SK-N-SH (cell line): ENCODE measurements at places on chromosomes 13 and 19. TPM values are rescaled to one million over a fixed set of nuclear protein-coding genes. Genes with fewer than 3 reads are reported as not detected.

Gene IL12RB1
- 0.02 TPM in 1 of 2 replicates, not detected in the other for polyA plus RNA-seq

Gene PPM1N
- 10.3 and 10.9 TPM in 2 replicates for polyA plus RNA-seq

Gene KCNN1
- 2.7 and 3.6 TPM in 2 replicates for polyA plus RNA-seq

Gene CEACAM3
- polyA plus RNA-seq: not detected in 2 replicates

Gene RPL36
- 871 and 1,383 TPM in 2 replicates for polyA plus RNA-seq

Gene USPL1
- polyA plus RNA-seq: 6.4 and 9.2 TPM in 2 replicates

Gene TMPRSS9
- not detected in 2 replicates for polyA plus RNA-seq

Gene LILRA1
- not detected in 2 replicates for polyA plus RNA-seq

Gene THSD8
- polyA plus RNA-seq: not detected in 2 replicates

Gene SHISA2
- polyA plus RNA-seq: not detected in 2 replicates

Gene APOC4
- not detected in 2 replicates for polyA plus RNA-seq

- DNase-seq: no peak
Observed at GRCh38 chr13:91238036-91238435, 109.5 kb upstream of the MIR17HG start.

GRCh38 chr19:44557933-44558332 lies 28.5 kb upstream of the CEACAM20 start:
- DNase-seq: no peak

- DNase-seq: peak; percentile 83
Observed at GRCh38 chr19:33388725-33389420, 15.4 kb downstream of the CEBPG start.

GRCh38 chr13:35594096-35594495 lies 117.6 kb upstream of the MAB21L1 start:
- no peak for DNase-seq

DNA sequence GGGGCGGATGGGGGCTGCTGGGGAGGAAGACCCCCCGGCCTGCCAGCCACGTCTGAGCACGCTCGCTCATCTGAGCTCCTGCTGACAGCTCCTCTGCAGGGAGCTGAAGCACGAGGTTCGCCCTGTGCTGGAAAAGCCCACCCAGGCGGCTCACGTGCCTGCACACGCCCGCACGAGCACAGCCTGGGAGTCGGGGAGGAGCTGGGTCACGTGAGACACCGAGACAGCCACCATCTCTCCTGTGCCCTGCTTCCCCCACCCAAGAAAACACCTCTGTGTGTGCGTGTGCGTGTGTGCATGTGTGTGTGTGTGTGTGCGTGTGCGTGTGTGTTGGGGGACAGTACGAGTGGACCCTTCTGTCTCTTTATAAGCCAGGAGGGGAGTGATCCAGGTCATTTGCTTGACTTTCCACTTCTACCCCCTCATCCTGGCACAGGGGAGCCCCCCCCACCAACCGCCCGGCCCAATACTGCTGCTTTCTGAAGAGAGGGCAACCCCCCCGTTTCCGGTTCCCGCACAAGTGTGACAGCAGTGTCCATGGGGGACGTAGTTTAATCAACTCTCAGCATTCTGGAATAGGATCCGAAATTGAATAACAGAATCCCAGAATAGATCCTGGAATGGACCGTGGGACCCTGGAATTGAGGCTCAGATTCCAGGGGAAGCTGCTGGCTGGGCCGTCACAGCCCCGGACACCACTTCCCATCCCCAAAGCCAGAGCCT lies 42.5 kb downstream of the CELF5 start:
- no peak for DNase-seq

GRCh38 chr13:100339411-100339940 lies 249.1 kb downstream of the GGACT start:
- no peak for DNase-seq

DNA sequence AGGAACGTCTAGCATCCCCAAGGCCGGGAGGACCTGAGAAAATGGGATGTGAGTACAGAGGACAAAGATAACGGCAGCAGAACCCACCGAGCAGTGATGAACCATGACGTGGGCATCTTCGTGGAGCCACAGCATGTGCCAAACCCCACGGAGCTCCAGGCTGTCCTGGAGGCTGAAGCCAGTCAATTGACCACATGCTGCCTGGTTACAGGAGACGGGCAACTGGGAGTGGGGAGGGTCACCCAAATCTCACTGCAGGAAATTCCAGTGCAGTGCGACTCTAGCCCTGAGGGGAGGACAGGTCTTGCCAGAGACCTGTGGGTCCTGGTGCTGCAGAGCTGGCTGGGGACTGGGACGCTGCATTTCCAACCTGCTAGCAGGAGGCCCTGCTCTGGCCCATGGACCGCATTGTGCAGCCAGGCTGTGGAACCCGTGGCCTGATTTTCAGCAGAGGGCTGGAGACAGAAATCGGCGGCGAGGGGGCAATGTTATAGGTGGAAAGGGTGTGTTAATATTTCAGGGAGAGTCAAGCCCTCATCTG lies 3.2 kb upstream of the GRTP1 start:
- no peak for DNase-seq

- DNase-seq: peak; percentile 26
Observed at GRCh38 chr13:93116809-93117208, 109.8 kb upstream of the GPC6 start.

GRCh38 chr19:1590641-1591397 lies 1.8 kb downstream of the MBD3 start:
- peak; percentile 74 for DNase-seq

- DNase-seq: no peak
Observed at GRCh38 chr13:20460761-20461160, 64.9 kb downstream of the CRYL1 start.
